Activated effector memory CD4-positive, alpha-beta T cell treated with Interleukin-2 at 50 U/mL for 16 hours (primary cell): ENCODE measurements at places on chromosomes 2 and 18.

DNA sequence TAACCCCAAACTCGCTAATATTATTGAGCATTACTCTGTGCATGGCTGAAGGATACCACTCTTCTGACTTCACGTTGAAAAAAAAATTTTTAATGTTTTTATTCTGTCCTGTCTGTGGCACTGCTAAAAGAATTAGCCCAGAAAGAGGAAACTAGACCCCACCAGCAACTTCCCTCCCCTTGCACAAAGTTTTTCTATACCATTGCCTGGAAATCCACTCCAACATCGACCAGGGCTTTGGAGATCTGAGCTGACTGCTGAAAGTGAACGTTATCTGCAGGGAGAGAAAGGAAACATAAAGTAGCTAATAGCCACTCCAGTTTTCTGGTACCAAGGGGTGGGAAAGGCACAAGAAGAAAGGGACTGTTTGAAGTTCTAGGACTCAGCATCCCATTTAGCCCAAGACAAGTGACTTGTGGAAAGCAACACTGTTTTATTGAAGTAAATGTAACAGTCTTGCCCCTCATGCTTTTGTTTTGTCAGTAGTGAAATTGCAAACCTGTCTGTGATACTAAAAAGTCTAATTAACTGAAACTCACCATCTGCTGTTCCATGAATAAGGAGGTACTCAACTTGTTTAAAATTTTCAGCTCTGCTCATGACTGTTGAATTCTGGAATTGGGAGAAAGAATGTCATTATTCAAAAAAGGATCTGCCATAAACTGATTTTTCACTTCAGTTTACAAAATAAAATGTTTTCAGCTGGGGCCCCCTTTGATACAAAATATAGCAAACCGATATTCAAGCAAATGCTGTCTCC is 79.1 kb downstream of the DPP4 start:
- no peak for DNase-seq

GRCh38 chr2:196702641-196703040 is 63.1 kb downstream of the CCDC150 start:
- no peak for DNase-seq

DNA sequence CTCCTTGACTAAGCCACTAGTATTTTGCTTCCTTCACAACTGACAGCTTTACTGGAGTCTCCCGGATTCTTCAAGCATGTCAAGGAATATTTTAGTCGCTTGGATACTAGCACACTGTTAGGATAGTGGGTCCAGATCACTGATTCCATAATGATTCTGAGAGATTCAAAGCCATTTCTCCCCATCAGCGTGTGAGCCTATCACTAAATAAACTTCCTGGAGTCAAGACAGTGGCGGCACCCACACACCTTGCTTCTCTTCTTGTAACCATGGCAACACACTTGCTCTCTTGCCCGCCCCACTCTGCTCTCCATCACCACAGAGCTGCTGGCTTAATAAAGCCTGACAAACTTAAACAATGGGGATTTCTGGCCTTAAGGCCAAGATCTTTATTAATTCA is 245.1 kb downstream of the LRRTM1 start:
- no peak for DNase-seq

DNA sequence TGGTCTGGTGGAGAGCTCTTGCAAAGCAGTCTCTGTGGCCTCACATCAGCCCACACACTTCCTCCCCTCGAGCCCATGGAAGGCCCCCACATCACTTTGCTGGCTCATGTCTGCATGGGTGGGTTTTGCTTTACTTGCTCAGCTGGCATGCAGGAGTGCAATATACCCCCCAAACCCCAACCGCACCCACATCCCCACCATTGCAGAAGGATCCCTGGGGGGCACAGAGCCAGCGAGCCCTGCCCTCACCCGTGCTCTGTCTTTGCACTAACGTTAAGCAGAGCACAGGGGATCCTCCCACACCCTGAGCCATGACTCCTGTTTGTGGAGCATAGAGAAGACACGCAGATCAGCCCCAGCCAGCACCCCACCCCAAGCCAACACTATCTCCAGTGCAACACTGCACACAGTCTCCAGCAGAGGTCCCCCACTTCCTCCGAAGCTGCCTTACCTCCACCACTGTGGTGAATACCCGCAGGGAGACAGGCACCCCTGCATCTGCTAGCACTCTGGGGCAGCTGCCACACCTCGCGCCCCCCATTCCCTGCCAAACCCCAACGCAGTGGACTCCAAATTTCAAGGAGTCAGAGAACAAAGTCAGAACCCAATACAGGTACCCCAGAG is 177.8 kb upstream of the RGPD4 start:
- DNase-seq: no peak

- DNase-seq: no peak
These were observed 7.9 kb downstream of the PMAIP1 start for GRCh38 chr18:59907660-59908059.

DNA sequence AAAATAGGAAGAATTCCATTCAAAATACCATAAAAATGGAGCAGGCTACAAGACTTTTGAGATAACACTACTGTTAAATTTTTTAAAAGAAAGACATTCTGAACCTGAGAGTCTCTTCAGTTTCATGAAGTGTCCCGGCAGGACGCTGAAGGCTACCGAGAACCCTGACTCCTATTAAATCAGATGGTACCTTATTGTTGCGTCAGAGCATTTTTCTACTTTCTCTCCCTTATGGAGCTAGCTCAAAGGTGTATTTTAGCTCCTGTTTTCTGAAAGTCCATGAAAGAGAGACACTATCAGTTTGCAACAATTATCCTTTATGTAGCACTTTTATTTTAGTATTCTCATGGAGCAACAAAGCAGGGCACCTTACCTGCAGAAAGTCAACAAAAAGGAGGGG is 626.7 kb downstream of the IRS1 start:
- DNase-seq: no peak

GRCh38 chr2:240640939-240641338 is 15.7 kb downstream of the GPR35 start:
- DNase-seq: no peak

- DNase-seq: no peak
These were observed 16.4 kb downstream of the FAP start for GRCh38 chr2:162226836-162227235.

- DNase-seq: no peak
These were observed 14.0 kb downstream of the CAPN10 start for GRCh38 chr2:240600451-240600961.

DNA sequence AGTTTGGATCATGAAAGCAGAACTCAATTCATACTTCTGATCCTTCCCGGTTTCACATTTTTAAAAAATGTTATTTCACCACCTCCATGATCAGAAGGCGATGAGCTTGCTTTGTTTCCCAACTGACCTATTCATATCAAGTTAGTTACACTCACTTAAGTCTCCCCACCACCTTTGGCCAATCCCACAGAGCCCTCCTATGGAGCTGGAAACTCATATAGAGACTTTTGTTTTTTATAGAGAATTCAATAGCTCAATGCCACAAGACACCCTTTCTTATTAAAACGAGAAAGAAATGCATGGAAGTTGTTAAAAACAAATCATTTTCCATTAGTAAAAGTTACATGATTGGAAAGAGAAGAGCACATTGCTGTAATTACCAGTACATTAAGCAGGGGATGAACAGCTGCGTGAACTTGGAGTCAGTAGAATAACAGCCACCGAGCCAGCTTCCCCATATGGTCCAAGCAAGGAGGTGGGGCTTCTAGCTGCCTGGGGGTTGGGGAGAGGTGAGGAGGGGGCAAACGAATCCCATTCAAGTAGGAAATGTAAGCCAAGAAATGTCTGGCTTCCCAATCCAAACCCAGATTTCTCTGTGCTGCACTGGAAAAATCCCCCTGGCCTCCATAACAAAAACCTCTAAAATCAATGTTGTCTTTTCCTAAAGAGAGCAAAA is 614.5 kb downstream of the IRS1 start:
- DNase-seq: no peak

DNA sequence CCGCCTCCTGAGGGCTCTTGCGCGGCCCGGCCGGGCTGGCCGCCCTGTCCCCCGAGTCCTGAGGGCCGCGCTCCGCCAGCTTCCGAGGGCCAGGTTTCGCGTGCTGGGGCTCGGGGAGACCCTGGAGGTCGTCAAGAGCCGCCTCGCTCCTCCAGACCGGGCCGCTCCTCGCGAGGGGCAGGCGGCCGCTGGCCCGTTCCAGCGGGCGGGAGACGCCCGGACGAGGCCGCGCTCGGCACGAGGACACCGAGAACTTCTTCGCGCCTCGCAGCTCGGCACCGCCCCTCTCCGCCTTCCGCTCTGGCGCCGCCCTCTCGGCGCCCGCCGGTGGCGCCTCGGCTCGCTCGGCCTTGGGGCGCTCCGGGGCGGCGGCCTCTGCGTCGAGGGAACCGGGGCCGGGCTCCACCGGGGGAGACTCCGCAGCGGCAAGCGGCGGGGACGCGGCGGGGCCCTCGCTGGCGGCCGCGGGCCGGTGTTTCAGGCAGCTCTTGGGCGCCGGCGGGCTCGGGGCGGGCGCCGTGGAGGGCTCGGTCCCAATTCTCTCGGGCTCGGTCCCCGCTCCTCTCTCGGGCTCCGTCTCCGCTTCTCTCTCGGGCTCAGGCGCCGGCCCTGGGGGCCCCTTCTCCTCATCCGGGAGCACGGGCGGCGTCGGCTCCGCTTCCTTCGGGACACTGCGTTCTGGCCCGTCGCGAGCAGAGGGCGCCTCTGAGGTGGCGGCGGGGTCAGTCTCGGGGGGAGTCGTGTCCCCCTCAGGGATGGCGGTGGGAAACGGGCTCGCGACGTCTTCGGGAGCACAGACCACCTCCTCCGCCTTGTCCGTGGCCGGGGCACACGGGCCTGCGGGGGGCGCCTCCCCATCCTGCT is 91.6 kb upstream of the MGAT4A start:
- DNase-seq: peak; percentile 33

DNA sequence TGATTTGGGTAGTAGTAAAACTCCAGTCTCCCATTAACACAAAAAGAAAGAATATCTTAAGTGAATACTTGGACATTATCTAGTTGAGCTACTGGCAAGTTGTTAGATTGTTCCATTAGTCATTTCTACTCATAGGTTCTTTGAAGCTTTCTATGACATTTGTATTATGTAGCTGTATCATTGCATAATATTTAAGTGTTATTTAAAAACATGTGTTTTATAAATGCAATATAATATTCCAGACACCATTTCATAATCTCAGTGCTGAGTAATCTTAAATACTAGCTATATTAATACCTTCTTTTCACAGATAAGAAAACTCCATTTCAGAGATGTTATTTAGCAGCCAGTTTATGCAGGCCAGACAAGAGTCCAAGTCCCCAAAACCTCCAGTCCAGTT is 271.9 kb downstream of the NCKAP5 start:
- DNase-seq: no peak

- no peak for DNase-seq
These were observed 201.9 kb upstream of the RBMS1 start for GRCh38 chr2:160695402-160696086.

- no peak for DNase-seq
These were observed 53.1 kb downstream of the INO80C start for GRCh38 chr18:35444636-35445035.

DNA sequence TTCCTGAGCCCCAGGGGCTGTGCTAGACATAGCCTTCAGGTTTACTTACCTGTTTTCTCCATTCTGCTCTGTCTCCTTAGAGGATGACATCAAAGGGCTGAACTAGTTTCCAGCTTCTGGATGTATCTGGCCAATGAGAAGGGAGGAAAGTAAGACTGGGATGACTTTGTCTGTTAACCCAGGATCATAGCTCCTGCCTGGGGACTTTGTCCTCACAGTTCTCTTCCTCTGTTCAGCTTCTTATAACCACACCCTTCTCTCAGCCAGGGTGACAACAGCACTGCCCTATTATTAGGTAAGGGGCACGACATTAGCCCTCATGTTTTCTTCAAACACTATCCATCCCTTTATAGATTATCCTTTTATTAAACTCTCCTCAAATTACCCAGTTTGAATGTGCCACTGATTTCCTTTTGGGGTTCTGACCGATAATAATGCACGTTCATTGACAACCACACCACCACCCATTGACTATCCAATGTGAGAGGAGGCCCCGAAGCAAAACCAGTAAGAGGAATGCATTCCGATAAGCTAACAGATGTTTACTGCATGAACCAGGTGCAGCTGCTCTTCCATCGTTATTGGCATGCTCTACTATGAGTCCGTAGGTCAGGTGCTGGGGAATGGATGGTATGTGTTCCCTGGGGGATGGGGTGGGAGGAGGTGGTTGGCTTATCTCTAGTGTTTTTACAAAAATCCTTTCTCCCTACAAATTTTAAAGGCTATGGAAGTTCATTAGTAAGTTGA is 23.5 kb downstream of the TSN start:
- DNase-seq: no peak

DNA sequence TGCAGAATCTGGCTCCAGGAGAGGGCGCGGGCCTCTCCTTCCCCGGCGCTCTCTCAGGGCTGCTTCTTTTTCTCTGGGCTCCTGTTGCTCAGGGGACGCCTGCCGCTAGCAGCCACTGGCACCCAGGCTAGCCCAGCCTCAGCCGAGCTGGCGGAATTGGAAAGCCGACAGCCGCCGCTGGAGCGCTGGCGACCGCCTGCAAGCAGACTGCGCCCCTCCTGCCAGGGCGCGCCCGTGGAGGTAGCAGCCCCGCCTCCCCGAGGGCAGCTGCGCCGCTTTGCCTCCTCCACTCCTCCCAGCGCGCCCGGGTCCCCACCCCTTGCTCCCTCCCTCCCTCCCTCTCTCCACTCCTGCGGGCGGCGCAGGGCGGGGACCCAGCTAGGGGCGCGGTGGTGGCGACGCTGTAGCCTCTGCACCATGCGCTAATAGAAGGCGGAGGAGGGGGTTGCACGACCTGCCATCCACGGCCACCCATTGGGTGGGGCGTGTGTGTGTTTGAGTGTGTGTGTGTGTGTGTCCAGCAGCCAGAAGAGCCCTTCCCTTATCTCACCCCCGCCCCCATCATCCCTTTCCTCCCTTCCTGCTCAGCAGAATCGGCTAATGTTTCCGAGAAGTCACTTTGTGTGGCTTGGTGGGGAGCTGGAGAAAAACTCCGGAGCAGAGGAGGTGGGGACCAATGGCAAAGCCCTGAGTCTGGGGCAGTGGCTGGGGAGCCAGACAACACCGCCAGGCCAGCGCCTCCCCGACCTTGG is at the start of gene SCN9A:
TSS of gene SCN9A (minus strand) at position 209 of the 752 bp plus-strand sequence. CDS start 64,188 bp downstream, outside the sequence.
- DNase-seq: no peak

DNA sequence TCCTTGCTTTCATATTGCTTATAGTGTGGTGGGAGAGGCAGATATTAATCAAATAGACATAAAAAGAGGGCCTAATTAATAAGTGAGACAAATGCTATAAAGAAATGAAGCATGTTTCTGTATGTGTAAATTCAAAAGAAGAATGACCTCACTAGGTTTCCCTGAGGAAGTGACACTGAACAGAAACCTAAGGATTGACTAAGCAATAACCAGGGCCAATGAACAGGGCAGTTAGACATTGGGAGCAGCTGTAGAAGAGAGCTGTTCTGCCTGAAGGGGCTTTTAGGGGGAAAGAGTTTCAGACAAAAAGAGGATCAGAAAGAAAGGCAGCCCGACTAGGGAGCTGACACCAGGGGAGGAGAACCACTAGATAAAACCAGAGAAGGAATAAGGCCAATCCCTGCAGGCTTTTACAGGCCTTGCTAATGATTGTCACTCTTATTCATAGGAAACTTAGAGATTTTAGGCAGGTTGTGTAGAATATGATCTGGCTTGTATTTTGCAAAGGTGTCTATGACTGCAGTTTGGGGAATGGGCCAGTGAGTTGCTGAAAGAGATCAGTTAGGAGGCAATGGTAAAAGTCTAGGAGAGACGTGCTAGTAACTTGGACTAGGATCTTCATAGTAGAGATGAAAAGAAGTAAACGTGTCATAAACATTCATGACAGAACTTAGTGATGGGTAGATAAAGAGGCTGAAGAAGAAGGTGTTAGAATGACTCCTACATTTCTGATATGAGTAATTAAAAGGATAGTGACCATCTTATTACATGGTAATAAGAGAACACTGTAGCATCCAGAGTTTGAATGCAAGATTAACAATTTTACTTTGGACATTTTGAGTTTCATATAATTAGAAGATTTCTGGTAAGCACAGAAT is 26.8 kb upstream of the NABP1 start:
- DNase-seq: no peak
